Bronchial epithelial cell (primary cell): ENCODE measurements at places on chromosomes 7 and 10. TPM values are rescaled to one million over a fixed set of nuclear protein-coding genes. Genes with fewer than 3 reads are reported as not detected.

DNA sequence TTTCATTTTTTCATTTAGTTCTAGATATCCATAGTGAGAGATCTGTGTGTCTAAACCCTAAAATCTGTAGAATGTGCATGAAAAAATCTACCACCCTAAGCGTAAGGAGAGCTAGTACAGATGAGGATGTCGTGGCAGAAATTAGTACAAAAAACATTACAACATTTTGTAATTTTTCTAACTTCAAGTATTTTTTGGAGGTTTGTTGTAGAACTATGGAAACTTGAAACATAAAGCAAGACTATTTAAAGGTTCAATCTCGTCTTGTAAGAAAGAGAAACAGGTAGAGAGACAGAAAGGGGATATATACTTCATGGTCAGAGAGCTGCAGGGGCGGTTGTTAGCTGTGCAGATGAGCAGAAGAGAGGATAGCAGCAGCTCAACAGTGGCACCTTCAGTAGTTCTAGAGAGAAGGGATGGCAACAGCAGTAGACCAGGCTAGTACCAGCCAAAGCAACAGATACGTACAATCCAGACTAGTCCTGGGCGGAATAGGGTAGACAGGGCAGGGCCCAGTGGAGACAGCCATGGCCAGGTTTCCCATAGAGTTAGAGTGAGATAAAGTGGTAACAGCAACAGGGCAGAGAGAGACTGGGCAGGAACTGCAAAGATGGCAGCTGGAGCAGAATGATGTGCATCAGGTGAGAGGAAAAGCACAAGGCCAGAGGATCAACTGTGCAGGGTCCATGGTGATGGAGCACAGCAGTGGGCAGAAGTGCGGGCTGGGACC lies 145.2 kb downstream of the FRMD4A start:
- DNase-seq: peak; percentile 97

DNA sequence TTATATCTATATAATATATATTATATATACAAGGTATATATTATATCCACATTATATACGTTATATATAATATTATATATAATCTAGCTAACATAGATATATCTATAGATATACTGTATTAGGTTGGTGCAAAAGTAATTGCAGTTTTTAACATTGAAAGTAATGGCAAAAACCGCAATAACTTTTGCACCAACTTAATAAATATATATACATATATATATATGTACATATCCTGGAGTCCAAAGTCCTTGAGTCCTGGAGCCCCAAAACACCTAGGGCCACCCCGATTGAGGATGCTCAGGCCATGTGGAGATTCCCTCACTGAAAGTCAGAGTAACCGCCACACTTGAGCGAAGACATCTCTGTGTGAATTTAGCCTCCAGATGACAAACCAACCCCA lies 408.2 kb upstream of the AUTS2 start:
- DNase-seq: no peak

GRCh38 chr10:103882285-103883007 lies 27.1 kb upstream of the SH3PXD2A start:
- DNase-seq: no peak

- no peak for DNase-seq
Measured at GRCh38 chr10:49163741-49164140, 24.4 kb downstream of the TMEM273 start.

DNA sequence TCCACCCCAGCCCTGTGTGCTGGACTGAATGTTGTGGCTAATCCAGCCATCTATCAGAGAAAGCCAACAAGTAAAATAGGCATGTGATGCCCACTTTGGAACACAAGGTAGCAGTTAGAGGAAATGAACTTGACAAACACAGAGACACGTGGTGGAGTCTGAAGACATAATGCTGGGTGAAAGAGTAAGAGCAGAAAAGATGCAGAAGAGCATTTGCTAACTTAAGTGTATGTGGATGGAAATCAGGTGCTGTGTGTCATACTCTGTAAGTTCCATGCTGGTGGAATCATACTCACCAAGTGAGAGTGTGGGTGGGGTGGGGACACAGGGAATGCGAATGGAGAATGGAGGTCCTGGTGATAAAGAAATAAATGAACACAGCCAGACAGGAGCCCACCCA lies 22.8 kb downstream of the WDFY4 start:
- DNase-seq: no peak

- peak; percentile 78 for DNase-seq
Measured at GRCh38 chr10:70272925-70273316, 10.9 kb downstream of the NPFFR1 start.

- DNase-seq: no peak
Measured at GRCh38 chr10:76055963-76056362, 624.5 kb downstream of the LRMDA start.

DNA sequence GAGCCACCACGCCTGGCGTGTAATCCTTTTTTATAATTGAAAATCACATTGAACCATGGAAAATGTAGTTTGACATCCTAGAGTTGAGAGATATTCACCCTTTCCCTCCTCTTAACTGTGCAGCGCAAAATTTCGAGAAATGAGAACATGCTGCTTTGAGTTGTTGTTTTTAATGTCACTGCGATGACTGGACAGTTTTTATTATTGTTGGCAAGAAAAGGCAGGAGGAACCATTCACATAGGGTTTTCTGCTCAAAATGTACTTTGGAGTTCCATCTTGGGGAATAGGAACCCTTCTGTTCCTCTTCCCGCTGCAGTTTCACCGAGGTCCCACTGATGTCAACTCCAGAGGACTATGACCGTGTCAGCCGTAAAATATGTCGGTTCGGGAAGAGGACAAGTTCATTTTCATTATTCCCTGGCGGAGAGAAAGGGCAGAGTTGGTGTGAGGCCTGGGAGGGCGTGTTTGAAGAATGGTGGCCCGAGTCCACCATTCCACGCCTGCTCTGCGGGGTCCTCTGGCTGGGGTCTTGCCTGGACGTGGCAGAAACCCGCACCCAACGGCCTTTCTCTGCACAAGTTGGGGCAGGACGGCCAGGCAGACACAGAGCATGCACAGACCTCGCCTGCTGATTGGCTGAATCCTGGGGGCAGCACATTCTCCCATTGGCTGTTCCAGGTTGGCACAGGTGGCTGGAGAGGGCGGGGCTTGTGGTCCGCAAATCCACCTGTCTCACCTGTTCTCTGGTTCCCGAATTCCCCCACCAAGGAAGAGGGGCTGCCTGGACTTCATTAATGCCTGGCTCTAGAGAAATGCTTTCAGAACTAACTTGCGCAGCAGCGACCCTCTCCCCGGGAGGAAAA lies 105.1 kb upstream of the TCF7L2 start:
- no peak for DNase-seq

DNA sequence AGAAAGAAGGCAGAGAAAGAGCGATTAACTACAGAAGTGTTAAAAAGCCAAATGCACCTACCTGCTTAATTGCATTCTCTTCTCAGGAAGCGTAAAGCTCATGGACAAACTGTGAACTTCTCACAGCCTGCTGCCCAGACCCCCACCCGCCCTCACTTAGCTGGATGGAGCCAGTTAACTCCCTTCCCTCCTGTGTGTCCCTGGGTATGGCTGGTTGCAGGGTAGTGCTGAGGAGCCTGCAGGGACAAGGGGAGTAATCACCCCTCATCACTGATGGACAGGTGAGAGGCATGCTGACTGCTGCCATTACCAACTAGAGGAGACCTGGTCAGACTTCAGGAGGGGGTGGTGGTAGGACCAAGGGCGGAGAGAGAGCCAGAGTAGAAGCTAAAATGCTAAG lies 37.5 kb downstream of the ENO4 start:
- DNase-seq: no peak

DNA sequence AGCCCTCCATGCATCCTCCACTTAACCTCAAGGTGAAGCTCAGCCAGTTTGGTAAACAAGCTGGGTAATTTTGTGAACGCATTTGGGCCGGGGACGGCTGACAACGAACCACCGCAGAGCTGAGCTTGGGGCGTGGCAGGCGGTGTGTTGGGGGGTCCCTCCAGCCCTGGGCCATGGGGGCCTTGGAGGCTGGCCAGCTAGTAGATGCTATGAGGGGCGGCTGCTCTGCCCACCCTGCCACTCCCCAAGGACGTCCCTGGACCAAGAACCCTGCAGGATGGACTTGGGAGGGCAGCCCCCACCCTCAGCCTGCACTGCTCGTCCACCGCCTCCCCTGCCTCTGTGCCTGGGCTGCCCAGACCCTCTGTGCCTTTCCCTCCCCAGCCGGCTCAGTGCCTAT lies 12.0 kb upstream of the SCART1 start:
- DNase-seq: no peak

DNA sequence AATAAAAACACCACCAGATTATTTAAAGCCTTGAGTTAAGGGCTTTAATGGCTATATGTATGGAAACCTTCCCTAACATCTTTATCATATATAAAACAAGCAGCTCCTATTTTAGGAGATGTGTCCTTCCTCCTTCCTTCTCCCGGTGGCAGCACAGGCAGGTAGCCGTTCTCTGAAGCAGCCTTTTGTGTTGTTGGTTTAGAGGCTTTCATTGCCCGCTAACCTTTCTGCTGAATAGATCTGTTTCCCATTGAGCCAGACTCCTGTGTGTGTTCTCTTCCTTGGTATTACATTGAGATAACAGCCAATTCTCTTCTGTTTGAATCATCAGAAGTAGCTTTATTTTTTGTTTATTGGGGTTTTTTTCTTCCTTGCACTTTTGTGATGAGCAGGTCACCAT lies 131.3 kb downstream of the CACNB2 start:
- no peak for DNase-seq

GRCh38 chr7:129781928-129782817 lies 170.6 kb downstream of the UBE2H start:
- DNase-seq: no peak

GRCh38 chr7:35722054-35722849 lies 27.3 kb upstream of the HERPUD2 start:
- no peak for DNase-seq

GRCh38 chr10:75175046-75175445 lies 35.5 kb upstream of the VDAC2 start:
- no peak for DNase-seq

- no peak for DNase-seq
Measured at GRCh38 chr7:30159698-30160143, 24.9 kb downstream of the MTURN start.

DNA sequence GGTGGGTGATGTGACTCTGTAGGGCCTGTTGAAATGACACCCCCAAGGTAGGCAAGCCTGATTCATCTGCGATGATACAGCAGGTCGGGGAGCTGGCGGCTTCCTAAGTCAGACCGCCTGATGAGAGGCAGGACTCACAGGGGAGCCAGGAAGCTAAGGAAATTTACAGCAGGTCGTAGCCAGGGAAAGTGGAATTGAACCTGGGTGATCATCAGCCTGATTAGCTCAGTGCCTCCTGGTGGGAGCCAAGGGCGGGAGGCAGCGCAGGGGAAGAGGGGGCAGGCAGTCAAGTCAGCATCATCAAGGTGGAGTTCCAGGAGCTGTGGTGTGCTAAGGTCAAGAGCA lies 18.5 kb upstream of the TRIM56 start:
- no peak for DNase-seq

GRCh38 chr10:123472606-123473005 lies 193.5 kb upstream of the GPR26 start:
- no peak for DNase-seq

GRCh38 chr10:72802332-72802731 lies 91.2 kb upstream of the OIT3 start:
- DNase-seq: peak; percentile 33

- DNase-seq: no peak
Measured at GRCh38 chr10:129786216-129786615, 177.9 kb downstream of the EBF3 start.

- peak; percentile 58 for DNase-seq
Measured at GRCh38 chr10:13659887-13660550, 73.3 kb downstream of the PRPF18 start.

DNA sequence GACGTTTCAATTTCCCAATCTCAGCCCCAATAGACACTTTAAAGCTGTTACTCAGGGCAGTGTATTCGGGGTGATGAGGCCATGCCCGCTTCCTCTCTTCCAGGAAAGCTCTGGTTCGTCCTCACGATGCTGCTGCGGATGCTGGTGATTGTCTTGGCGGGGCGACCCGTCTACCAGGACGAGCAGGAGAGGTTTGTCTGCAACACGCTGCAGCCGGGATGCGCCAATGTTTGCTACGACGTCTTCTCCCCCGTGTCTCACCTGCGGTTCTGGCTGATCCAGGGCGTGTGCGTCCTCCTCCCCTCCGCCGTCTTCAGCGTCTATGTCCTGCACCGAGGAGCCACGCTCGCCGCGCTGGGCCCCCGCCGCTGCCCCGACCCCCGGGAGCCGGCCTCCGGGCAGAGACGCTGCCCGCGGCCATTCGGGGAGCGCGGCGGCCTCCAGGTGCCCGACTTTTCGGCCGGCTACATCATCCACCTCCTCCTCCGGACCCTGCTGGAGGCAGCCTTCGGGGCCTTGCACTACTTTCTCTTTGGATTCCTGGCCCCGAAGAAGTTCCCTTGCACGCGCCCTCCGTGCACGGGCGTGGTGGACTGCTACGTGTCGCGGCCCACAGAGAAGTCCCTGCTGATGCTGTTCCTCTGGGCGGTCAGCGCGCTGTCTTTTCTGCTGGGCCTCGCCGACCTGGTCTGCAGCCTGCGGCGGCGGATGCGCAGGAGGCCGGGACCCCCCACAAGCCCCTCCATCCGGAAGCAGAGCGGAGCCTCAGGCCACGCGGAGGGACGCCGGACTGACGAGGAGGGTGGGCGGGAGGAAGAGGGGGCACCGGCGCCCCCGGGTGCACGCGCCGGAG lies 2.6 kb downstream of the GJD4 start:
- DNase-seq: no peak

- DNase-seq: peak; percentile 91
Measured at GRCh38 chr7:5607951-5608656, 173.4 kb downstream of the RNF216 start.

DNA sequence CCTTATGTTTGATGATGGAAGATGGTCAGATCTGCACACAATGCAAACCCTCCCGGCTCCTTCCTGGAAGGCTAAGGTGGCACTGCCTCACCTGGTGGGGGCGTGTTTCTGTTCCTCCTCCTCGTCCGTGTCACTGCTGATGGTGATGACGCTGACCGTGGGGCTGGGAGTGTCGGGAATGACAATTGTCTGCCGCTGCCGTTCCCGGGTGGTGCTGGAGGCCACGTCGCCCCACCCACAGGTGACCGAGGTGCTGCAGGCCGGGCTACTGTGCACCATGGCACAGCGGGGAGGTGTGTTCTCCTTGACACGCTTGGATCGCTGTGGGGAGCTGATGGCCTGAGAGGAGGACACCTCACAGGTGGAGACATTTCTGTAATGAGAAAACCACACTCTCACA lies 73.1 kb downstream of the CLEC2L start:
- DNase-seq: no peak

The HABP2 gene
- not detected in 2 replicates for total RNA-seq

The TMEM270 gene
- total RNA-seq: not detected in 2 replicates

The ERVW-1 gene
- not detected in 2 replicates for total RNA-seq

The CTNNA3 gene
- under 0.01 TPM in 1 of 2 replicates, not detected in the other for total RNA-seq

The SH3PXD2A gene
- 12.4 and 16.1 TPM in 2 replicates for total RNA-seq

The FAM25C gene
- 9.3 TPM in 1 of 2 replicates, not detected in the other for total RNA-seq

The ASAH2 gene
- total RNA-seq: 0.77 and 1.6 TPM in 2 replicates

The HOXA5 gene
- not detected in 2 replicates for total RNA-seq
